ENCODE measurements at places on chromosomes 3 and 15. TPM values are rescaled to one million over a fixed set of nuclear protein-coding genes. Genes with fewer than 3 reads are reported as not detected.

RTP3 gene
- 1.1 TPM for total RNA-seq

TIPIN gene
- total RNA-seq, result 36.8 TPM

PLSCR5 gene
- total RNA-seq, result not detected

ANKRD63 gene
- total RNA-seq, result 3.1 TPM

FEZF2 gene
- total RNA-seq, result not detected

DUOXA2 gene
- 0.31 TPM for total RNA-seq

GHSR gene
- 0.31 TPM for total RNA-seq

SNX1 gene
- total RNA-seq, result 79.1 TPM

MOBP gene
- total RNA-seq, result 8.5 TPM
